ENCODE measurements at places on chromosomes 11 and 22. TPM values are rescaled to one million over a fixed set of nuclear protein-coding genes. Genes with fewer than 3 reads are reported as not detected.

Gene KCNQ1OT1
- total RNA-seq, result 5.2 TPM

Gene LARGE2
- total RNA-seq, result 2.8 TPM

GRCh38 chr22:32723643-32724042, 77.9 kb upstream of the TIMP3 start:
- no peaks in the 10 kb centered on the region for H3K4me1 ChIP-seq
- H3K36me3 ChIP-seq, result no peaks in the 10 kb centered on the region
- H3K27ac ChIP-seq, result no peak overlapping the region
- H3K27me3 ChIP-seq, result no peaks in the 10 kb centered on the region

DNA sequence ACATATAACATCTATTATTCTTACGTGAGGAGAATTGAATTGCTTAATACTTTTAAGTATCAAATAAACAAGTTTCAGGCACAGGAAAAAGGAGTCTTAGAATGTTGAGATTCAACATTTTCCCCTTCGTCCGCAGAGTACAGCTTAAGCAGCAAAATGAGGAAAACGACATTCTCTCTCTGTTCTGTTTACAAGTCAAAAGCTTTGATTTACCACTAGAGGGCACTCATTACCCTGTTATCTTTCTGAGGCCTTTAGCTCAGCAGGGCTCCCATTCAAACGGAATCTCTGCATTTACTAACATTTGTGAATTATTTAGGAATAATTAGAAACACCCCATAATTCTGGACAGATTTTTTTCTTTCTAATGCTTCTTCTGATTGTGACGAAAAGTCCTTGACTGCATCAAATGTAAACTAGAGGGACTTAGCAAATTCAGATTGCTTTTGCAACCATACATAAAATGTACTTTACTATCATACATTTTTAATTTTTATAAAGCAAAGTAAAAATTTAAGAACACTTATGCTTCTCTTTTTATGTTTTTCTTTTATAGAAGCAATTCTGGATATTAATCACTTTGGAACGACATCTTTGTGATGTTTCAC, 75.0 kb downstream of the JRKL start:
- no peaks in the 10 kb centered on the region for H3K4me1 ChIP-seq
- H3K27ac ChIP-seq, result no peak overlapping the region
- H3K27me3 ChIP-seq, result no peaks in the 10 kb centered on the region

- peak overlapping the region; percentile 1 for H3K27ac ChIP-seq
- peaks cover 8% of the 10 kb centered on the region for H3K4me1 ChIP-seq
- H3K27me3 ChIP-seq, result no peaks in the 10 kb centered on the region
- no peak for DNase-seq
- H3K36me3 ChIP-seq, result no peaks in the 10 kb centered on the region
These were observed 67.5 kb downstream of the TEAD1 start for GRCh38 chr11:12741671-12742216.

GRCh38 chr22:48923996-48924395, 903.7 kb downstream of the BRD1 start:
- H3K27me3 ChIP-seq, result no peaks in the 10 kb centered on the region
- no peak overlapping the region for H3K27ac ChIP-seq
- H3K4me3 ChIP-seq, result no peak overlapping the region
- H3K36me3 ChIP-seq, result no peaks in the 10 kb centered on the region
- no peaks in the 10 kb centered on the region for H3K4me1 ChIP-seq

DNA sequence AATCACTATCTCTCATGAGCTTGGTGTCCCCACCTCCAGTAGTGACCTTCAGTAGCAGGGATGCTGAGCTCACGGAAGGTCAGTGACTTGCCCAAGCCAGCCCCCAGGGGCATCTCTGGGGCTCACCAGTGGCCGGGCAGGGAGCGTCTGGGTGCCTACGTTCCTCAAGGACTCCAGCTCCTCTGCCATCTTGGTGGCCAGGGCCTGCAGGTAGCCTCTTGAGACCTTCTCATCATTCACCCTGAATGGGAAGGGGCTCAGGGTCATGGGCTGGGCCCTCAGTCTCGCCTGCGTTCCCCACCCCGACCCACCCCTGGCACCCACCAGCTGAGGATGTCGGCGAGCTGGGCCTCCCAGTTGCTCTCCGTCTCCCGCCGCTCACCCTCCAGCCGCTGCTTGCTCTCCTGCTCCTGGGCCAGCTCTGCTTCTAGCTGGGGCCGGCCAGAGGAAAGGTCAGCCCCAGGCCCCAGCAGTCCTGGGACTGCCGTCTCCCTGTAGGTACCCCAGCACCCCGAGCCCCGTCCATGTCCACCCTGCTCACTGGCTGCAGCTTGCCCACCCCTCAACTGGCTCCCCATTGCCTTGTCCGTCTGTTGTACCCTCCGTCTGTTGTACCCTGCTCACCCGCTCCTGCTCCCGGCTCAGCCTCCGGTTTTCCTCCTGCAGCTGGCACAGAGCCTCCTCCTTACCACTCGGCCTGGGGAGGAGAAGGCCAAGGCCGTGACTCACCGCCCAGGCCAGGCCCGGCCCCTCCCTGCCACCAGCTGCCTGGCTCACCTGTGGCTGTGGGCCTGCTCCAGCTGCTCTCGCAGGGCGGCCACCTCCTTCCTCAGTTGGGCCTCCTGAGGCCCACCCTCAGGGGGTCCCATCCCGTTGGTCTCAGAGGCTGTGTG, 9.5 kb downstream of the CDC42BPG start:
- no peaks in the 10 kb centered on the region for H3K27me3 ChIP-seq
- H3K36me3 ChIP-seq, result no peaks in the 10 kb centered on the region
- H3K4me3 ChIP-seq, result no peak overlapping the region
- no peak for DNase-seq
- H3K27ac ChIP-seq, result no peak overlapping the region

- H3K4me1 ChIP-seq, result no peaks in the 10 kb centered on the region
- H3K36me3 ChIP-seq, result no peaks in the 10 kb centered on the region
- no peak overlapping the region for H3K27ac ChIP-seq
- no peak overlapping the region for H3K4me3 ChIP-seq
- no peaks in the 10 kb centered on the region for H3K27me3 ChIP-seq
- no peak for DNase-seq
These were observed 301.8 kb downstream of the NTM start for GRCh38 chr11:131672191-131672590.

Measured in ovary (tissue), 10 donors.